HCEC 1CT (cell line): ENCODE measurements at places on chromosomes 13 and 19.

GRCh38 chr13:98975822-98976261 is 2.0 kb downstream of the DOCK9 start:
- DNase-seq, result no peak

GRCh38 chr13:112617754-112618375 is 29.9 kb upstream of the TUBGCP3 start:
- no peak for DNase-seq

- DNase-seq, result no peak
These were observed 808.6 kb upstream of the ARGLU1 start for GRCh38 chr13:107376341-107377125.

DNA sequence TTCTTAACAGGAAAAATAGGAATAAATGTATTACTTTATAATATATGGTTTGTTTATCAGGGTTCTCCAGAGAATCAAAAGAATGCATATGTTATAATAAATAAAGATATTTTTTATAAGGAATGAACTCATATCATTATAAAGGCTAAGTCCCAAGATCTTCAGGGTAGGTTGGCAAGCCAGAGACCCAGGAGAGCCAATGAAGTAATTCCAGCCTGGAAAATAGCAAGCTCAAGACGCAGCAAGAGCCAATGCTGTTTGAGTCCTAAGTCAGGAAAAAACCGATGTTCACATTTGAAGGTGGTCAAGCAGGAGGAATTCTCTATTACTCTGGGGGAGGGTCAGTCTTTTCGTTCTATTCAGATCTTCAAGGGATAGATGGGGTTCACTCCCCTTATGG is 490.0 kb downstream of the PCDH20 start:
- no peak for DNase-seq

- DNase-seq, result no peak
These were observed 11.7 kb downstream of the GNA11 start for GRCh38 chr19:3105641-3106508.

GRCh38 chr19:15161028-15161984 is 39.5 kb downstream of the NOTCH3 start:
- peak; percentile 49 for DNase-seq

GRCh38 chr19:14145381-14145780 is 9.0 kb upstream of the ASF1B start:
- DNase-seq, result no peak

DNA sequence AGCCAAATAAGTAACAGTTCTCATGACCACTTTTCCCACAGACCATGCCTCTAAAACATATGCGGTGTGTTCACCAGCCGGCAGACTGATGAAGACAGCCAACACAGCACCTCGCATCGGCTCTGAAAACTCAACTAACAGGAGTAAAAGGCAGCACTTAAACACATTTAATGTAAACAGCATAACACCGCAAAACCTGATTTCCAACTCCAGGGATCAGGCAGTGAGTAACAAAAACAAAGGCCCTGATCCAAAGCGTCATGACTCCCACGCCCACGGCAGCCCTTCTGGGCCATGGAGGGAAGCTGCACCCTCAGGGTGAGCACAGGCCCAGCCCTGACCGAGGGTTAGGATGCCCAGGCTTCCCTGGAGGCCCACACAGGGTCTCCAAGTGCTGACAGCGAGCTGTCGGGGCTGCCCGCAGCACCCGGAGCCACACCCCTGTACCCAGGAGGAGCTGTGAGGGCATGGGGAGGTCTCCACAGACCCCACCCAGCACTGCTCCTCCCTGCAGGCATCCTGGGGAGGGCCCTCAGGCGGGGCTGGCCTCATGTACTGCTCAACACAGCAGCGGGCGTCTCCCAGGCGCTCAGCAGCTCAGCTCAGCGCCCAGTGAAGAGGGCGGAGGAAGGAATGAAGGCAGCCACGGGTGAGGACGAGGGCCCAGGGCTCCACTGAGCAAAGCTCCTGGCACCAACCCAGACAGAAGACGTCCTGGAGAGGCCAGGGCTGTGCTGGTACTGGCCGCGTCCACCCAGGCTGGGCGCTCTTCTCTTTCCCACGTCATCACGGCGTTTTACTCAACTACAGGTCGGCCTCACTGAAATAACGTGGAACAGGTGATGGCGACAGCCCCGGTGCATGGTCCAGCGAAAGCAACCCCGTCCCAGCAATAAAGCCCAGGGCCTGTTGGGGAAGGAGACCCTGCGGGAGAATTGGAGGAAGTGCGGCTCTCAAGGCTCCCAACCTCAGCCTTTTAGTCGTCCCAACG is 53.7 kb downstream of the RASA3 start:
- DNase-seq, result peak; percentile 69

GRCh38 chr19:17687141-17687856 is 855 bp downstream of the UNC13A start:
- no peak for DNase-seq

DNA sequence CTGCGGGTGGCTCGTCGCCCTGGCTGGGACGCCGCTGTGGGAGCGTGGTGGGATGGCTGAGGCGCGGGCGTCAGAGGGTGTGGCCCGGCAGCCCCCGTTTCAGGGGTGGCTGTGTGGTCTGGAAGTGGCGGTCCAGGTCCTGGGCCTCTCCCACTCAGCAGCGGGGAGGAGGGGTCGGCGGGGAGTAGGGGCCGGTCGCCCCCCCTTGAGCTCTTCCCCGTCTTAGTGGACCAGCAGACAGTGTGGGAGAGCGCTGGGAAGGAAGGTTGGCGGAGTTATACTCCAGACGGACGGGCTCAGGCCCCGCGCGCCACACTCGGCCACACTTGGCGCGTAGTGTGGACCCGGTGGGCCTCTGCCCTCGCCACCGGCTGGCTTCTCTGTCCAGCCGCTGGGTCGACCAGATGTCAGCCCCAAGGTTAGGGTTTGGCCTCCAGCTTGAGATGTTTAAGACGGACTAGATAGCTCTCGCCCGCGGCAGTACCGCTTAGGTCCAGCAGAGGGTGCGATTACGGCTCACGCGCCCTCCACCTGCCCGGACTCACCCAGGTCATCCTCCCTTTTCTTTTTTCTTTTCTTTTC is 21.7 kb upstream of the ZNF429 start:
- DNase-seq, result no peak

DNA sequence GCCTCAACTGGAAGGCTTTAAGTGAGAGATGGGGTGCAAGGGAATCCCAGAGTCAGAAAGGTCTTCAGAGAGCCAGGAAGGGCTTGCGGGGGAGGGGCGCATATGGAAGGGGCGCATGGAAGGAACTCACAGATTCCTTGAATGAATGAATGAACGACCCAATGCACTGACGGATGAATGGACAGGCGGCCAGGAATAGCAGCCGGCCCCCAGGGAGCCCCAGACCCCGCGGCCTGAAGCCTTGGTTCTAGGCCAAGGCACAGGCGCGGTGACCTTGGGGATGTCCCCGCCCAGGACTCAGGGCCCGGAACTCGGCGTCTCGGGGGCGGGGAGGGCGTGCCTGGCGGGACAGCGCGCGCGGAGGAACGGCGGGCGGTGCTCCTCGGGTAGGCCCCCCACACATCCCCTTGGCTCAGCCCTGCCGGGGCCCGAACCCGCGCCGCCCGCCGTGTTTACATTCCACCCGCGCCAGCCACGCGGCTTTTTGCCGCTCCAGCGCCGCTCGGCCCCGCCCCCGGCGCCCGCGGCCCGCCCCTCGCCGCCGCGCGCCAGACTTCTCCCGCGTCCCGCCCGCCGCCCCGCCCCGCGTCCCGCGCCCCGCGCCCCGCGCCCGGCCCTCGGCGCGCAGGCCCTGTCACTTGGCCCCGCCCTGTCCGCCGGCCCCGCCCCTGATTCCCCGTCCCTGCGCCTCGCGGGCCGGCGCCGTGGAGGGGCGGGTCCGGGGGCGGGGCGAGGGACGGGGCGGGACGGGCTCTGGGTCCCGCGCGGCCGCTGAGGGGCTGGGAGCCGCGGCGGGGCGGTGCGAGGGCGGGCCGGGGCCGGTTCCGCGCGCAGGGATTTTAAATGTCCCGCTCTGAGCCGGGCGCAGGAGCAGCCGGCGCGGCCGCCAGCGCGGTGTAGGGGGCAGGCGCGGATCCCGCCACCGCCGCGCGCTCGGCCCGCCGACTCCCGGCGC is at the start of gene CCNE1:
TSS of gene CCNE1 (plus strand) at position 867 of the 955 bp plus-strand sequence. CDS start 565 bp downstream, outside the sequence.
- peak; percentile 81 for DNase-seq

GRCh38 chr13:101626925-101627555 is 174.6 kb downstream of the ITGBL1 start:
- DNase-seq, result peak; percentile 21

- peak; percentile 44 for DNase-seq
These were observed 1.3 kb downstream of the FARP1 start for GRCh38 chr13:98144027-98144741.

DNA sequence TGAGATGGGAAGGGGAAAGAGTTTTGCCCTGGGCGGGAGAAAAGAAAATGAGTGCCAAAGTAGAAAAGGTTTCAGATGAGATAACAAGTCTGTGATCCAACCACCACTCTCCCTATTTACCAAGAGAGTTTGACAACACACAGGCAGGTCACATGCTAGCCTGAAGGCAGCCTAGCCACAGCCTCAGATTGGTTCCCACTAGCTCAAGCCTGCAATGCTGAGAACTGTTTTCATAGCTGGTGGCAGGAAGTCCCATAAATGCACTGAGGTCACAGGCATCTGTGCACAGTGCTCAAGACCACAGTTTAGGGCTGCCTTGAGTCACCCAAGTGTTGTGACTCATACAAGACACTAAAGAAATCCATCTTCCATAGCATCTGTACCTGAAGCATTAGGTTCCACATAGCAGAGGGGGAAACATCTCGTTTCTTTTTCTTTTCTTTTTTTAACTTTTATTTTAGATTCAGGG is 18.5 kb upstream of the POP4 start:
- peak; percentile 3 for DNase-seq

GRCh38 chr13:111938741-111939665 is 127.9 kb upstream of the SOX1 start:
- no peak for DNase-seq

DNA sequence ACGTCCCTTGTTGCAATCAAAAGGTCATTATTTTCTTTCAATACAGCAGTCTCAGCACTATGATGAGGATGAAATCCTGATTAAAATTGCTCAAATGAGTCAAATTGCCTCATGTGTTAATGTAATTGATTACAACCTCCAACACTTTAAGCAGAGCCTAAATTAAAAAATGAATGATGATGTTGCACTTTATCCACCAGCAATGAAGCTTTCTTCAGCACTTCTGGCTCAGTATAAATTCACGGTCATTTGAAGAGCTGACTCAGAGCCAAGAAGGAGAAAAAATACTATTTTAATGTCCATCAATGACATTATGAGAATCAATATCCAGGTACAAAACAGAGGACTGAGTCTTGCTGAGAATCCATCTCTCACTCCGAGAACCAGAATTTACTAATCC is 792.6 kb upstream of the ATXN8OS start:
- no peak for DNase-seq

DNA sequence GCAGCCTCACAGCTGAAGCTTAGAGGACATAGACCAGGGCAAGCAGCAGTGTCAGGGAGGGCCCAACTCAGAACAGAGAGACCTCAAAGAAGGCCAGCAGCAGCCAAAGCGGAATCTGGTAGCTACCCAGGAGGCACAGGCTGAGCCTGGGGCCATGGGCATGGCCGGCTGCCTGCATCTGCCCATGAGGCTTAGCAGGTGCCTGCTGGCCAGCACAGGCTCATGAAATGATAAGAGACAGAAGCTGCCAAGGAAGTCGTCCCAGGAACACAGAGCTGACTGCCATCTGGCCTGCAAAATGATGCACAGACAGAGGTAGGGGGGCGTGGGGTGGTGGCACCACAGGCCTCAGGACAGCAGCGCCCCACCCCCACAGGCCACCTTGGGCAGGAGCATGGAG is 29.2 kb downstream of the TUBA3C start:
- no peak for DNase-seq

DNA sequence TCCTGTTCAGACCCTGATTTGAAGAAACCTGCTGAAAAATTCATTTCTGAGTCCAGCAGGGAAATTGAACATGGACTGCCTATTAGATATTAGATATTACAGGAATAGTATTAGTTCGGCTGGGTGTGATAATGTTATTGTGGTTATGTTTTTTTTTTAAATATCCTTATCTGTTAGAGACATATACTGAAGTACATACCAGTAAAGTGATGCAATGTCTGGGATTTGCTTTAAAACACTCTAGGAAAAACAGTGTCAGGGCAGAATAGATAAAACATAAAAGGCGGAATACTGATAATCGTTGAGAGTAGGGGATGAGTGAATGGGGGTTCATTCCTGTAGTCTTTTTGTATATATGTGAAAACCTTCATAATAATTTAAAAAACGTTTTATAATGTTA is 28.7 kb upstream of the AMER2 start:
- DNase-seq, result no peak

- DNase-seq, result no peak
These were observed 50.6 kb downstream of the HSPH1 start for GRCh38 chr13:31111136-31111535.

GRCh38 chr13:46559272-46559805 is 6.4 kb downstream of the LRCH1 start:
- no peak for DNase-seq

GRCh38 chr13:91664039-91664438 is 265.6 kb downstream of the GPC5 start:
- DNase-seq, result no peak

- no peak for DNase-seq
These were observed 3.2 kb downstream of the LMNB2 start for GRCh38 chr19:2453431-2454025.

- no peak for DNase-seq
These were observed 283.2 kb upstream of the SLC10A2 start for GRCh38 chr13:103349211-103349980.

GRCh38 chr13:97478247-97478646 is 44.3 kb downstream of the RAP2A start:
- no peak for DNase-seq

- DNase-seq, result no peak
These were observed 4.2 kb upstream of the PDX1 start for GRCh38 chr13:27915301-27916207.
